ENCODE measurements at places on chromosomes 4 and X.

DNA sequence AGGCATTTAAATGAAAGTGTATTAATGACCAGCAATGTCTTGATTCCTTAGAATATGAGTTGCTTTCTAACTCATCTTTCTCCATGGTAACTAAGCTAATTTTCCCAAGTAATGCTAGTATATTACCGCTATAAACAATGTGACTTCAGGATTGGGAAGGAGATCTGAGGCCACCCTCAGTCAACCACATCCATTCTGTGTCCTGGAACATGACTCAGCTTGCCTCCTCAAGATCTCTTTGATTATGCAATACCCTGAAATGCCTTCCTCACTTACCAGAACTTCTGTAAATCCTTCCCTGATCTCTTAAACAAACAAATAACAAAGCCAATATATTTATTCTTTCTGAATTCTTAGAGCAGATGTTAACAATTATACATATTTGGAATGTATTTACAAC lies 1495.5 kb downstream of the PCDH18 start:
- no peak for DNase-seq

DNA sequence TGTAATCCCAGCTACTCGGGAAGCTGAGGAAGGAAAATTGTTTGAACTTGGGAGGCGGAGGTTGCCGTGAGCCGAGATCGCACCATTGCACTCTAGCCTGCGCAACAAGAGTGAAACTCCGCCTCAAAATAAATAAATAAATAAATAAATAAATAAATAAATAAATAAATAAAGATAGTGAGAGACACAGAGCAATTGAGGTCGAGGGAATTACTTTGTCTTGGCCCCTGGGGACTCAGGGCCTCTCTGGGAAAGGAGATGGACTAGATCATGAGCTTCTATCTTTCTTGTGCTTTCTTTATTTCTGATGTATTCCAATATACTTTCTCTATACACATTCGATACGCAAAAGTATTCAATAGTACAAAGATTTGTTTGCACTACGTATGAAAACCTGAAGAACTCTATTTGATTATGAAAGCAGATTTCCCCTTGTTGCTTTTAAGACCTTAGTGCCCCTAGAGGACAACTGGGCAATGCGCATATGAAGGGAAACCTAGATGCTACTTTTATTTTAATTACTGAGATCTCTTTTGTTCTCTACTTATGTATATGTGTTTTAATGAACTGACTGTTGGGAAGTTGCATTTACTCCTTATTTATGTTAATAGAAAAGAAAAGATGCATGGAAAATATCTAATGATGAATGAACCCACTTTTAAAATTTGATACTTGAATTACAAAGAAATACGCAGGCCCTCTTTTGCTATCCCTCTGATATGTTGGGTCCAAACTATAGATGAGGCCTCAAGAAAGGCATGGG lies 12.8 kb upstream of the ELOVL6 start:
- DNase-seq = peak; percentile 54

DNA sequence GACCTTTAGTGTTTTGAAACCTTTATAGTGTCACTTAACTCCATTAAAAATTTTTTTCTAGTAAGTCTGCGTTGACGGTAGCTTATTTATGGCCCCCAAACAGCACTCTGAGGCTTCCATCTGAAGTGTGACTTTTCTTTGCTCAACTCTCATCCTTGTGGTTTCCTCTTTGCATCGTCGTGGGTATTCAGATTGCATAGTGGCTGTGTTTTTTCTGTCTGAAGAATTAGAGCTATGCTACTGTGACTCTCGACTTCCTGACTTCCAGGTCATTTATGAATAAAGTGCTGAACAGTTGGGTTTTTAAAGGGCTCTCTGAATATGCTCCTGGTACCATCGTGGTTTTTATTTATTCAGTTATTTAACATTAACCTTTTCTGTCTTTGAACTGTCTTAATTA lies 44.9 kb downstream of the JADE1 start:
- no peak for DNase-seq

- no peak for DNase-seq
These were observed 11.3 kb downstream of the AREG start for GRCh38 chr4:74456056-74456744.

DNA sequence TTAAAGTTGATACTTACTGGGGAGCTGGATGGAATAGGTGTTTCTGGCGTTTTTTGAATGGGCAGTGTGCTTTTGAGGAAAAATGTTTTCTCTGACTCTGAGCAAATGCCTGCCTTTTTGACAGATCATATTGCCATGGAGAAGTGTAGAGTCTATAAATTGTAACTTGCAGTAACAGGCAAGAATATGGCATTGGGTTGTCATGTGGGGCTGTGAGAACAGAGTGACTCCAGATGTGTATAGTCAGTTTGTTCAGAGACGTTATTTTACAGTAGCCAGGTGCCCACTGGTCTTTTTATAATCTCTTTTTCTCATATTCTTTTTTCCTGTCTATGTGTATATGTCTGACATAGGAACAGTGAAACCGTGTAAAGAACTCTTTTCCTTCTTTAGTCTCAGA lies 40.8 kb downstream of the RAPGEF2 start:
- DNase-seq = no peak

DNA sequence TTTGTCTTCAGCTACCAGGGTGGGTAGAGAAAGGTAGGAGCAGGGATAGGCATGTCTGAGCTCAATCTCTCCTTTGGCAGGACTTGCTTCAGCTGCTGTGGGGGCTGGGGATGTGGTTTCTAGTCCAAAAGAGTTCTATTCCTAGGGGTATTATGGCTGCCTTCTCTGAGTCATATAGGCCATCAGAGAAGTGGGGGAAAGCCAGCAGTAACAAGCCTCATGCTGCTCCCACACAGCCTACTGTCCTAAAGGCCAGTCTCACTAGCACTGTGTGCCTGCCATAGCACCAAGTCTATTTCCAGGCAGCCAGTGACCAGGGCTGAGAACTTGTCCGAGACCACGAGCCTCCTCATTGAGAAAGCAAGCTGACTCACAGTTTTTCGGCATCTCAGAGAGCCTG lies 270.6 kb downstream of the DCAF12L2 start:
- DNase-seq = no peak

- DNase-seq = no peak
These were observed 33.3 kb upstream of the VCX2 start for GRCh38 chrX:8204169-8204935.

DNA sequence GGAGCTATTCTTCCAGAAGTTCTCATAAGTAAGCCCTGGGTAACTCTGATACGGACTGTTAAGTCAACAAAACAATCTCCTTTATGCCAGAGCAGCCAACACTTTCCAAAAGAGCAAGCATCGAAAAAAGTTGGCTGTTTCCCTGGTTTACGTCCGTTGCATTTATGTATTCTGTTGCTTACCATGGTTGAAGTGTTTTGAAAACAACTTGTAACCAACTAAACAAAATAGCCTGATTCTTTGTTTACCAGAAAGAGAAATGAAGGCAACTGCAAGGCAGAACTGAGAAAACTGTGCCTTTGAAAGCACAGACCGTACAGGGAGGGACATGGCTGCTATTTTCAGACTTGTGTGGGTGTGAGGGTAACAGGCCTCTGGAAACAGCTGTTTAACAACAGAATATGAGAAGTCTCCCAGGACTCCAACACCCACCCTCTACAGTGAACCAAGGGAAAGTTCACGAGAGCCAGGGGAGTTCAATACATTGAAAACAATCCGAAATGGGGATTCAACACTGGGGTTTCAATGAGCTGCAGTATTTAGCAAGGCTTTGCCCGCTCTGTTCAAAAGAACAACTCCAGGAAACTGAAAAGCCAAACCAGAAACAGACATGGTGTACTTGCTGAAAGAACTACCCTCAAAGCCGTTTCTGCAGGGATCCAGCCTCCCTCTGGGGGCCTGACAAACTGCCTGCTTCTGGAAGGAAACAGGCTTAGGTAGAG lies 95.8 kb upstream of the EGFL6 start:
- no peak for DNase-seq

GRCh38 chr4:123381996-123382395 lies 14.6 kb upstream of the SPRY1 start:
- no peak for DNase-seq

DNA sequence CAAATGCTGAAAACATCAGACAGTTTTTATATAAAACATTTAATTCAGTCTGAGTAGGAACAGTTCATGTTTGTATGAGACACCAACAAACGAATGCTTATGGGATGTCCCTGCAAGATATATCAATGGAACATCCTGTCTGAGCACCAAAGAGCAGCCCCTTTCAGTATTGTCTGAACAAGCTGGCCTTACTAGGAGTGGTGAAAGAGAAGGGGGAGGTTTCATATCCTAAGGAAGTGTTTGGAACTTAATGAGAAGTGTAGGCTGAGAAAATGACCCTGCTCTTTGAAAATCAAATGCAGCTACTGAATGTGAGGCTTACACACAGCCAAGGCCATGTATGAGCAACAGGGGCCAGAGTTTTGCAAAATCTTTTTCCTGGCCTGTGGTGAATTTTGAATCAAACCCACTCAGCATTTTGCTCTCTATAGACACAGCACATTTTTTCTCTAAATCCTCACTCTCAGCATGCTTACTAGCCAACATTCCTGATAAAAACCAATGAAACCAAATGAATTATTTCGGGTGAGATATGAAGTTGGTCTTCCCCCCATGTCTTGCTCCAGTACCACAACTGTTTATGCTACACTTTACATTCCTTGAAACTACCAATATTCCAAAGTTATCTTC lies 119.4 kb downstream of the LUZP4 start:
- no peak for DNase-seq

GRCh38 chr4:118171381-118171780 lies 137.1 kb downstream of the NDST3 start:
- DNase-seq = no peak

DNA sequence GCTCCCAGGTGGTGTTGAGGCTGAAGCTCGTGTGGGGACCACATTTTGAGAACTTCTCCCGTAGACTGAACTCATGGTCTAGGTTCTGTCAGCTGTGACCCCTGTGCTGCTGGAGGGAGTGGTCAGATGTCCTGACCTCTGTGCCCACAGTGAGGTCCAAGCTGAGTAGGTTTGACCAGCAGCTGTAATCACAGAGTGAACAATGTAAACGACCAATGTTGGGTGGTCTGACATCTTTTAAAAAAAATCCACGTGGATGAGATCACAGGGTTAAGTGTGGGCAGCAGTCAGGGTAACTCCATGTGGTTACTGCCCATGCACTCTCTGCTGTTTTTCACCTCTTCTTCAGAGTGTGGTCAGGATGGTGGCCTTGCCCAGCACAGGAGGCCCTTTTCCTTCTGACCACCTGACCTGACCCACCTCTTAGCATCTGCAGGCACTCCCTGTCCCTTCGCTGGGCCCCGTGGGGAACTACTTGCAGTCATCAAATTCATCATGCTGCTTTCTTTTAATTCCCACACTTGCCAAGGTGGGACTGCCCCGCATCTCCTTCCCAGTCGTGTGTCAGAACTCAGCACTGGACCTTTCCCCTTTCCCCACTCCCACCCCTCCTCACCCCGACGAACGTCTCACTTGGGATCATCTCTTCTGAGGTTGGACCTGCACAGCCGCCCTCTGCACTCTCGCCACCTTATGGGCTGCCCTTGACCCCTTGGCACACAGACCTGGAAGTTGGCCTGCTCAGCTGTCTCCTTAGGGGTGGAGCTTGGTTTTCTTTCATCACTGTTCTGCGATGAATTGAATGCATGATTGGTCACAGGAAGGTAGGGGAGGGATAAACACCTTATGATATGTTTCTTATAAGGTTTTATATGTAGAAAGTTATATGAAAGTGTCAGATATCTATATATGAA lies 120.1 kb downstream of the PTTG2 start:
- no peak for DNase-seq

DNA sequence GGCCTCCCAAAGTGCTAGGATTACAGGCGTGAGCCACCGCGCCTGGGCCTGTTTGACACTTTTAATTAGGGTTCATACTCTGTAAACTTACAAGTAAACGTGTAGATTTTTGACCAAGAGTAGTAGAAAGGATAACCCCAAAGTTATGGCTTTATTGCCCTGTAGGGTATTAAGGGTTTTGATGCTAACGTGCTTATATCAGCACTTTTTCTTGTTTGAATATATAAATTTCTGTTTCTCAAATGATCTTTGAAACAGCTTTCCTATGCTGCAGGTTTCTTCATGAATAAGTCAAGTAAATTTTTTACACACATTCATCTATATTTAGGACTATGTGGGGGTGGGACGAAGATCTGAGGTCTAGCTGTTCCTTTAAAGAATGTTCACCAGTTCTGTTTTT lies 29.3 kb upstream of the REPS2 start:
- no peak for DNase-seq

GRCh38 chrX:113644426-113644825 lies 803.8 kb upstream of the AMOT start:
- no peak for DNase-seq

GRCh38 chrX:38654302-38654701 lies 93.0 kb downstream of the TSPAN7 start:
- peak; percentile 55 for DNase-seq

- no peak for DNase-seq
These were observed 34.4 kb downstream of the SLAIN2 start for GRCh38 chr4:48375651-48376304.

- DNase-seq = no peak
These were observed 3.6 kb downstream of the SASH3 start for GRCh38 chrX:129783291-129783713.

DNA sequence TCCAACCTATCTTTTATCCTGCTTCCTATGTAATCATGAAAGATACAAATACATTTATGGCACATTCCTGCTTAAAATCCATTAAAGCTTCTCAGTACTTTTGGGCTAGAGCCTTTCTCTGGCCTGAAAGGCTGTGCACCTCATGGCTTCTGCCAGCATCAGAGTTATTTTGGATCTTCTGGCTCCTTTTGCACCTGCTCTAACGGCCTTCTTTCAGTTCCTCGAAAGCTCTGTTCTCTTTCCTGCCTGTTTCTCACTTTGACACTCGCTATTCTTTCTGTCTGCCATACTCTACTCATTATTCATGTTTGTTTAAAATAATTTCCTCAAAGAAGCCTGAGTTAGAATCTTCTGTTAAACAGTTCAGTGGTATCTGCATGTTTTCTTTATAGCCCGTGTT lies 86.0 kb downstream of the LRP2BP start:
- no peak for DNase-seq

DNA sequence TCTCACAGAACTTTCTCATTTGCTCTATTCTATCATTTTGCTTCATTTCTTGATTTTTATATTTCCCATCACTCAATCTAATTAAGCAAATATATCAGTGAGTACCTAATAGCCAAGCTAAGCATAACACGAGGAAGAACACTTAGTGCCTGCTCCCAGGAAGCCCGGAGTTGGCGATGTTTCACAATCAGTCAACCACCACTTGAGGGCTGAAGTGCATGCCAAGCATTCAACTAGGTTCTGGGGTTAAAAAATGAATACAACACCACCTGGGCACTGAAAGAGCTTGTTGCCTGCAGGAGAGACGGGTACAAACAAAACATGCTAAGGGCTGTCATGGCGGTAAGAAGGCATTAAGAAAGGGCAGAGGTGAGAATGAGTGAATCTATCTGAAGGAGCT lies 47.5 kb downstream of the UCHL1 start:
- no peak for DNase-seq

DNA sequence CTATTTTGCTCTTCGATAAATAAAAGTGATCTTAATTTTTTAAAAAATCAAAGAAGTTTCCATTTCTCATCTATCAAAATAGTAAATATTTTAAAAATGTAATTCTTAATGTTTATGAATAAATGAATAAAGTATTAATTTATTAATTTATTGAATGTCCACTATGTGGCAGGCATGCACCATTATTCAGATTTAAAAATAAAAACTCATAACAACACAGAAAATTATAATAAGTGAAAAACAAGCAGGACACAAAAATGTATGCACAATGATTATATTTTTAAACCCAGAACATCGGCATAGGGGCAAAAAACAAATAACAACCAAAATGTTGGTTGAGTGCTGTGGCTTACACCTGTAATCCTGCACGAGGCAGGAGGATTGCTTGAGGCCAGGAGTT lies 5.3 kb upstream of the PYURF start:
- no peak for DNase-seq

- no peak for DNase-seq
These were observed 89.4 kb downstream of the PPP2R2C start for GRCh38 chr4:6383009-6383404.
